Stimulated activated CD4-positive, alpha-beta T cell treated with anti-CD3 and anti-CD28 coated beads, Interleukin-2, amount 100 ng/mL, for 24 hours (primary cell): ENCODE measurements at places on chromosomes 5 and 9.

GRCh38 chr5:58326022-58326421, 133.9 kb downstream of the PLK2 start:
- no peak for DNase-seq

GRCh38 chr9:124351672-124352468, 63.4 kb downstream of the PSMB7 start:
- DNase-seq, result no peak

DNA sequence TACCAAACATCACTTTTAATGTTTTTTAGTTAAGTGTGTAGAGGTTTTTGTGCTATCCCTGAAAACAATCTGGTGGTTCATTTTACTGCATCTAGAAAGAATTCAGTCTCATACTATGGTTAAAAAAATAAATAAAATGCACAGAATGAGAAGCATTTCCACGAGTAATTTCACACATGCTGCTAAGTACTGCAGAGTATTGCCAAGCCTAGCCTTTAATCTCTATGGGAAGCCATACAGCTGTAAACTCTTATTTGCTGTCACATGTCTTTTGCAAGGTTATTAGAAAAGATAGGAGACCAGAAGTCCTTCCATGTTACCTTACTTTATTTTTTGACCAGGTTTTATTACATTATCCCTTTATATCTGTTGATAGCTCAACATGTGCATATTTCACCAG, 37.6 kb upstream of the MAN2A1 start:
- DNase-seq, result no peak

DNA sequence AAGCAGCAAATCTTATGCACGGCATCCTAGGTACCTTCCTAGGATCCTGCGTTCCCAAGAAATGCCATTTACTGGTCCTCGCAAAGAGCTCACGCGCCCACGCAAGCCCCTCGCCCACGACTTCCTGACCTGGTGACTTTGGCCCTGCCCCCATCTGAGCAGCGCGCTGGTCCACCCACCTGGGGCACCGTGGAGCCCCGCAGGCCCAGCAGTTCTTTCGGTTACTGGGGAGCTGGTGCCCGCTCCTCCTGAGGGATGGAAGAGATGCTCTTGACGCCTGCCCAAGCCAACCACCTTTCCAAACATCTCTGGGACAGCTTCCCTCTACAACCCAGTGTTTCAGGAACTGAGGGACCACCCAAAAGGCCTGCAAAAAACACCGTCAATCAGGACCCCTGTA, 16.7 kb downstream of the EQTN start:
- no peak for DNase-seq

DNA sequence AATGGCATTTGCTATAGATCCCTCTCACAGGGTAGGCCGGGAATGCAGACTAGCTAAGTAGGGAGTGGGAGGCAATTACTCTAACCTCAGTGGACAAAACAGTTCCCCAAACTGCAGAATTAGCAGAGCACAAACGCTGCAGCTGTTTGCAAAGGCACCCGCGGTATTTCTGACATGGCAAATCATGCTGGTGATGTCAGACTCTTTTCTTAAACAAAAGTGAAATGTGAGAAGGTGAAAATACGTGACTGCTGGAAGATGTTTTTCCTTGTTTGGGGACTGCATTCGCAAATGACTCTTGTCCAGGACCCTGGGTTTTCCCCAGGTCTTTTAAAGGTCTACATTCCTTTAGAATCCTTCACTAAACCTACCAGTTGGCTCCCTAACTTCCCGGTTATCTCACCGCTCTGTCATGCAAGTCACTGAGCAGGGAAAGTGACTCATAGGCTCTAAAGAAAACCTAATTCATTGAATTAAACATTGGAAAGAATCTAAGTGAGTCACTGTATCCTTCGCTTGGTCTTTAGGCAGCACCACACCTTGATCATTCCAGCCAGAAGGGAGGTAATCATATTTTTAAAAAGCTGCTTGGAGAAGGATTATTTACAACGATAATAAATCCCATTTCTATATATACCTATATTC, 91.5 kb upstream of the DNAH5 start:
- no peak for DNase-seq

DNA sequence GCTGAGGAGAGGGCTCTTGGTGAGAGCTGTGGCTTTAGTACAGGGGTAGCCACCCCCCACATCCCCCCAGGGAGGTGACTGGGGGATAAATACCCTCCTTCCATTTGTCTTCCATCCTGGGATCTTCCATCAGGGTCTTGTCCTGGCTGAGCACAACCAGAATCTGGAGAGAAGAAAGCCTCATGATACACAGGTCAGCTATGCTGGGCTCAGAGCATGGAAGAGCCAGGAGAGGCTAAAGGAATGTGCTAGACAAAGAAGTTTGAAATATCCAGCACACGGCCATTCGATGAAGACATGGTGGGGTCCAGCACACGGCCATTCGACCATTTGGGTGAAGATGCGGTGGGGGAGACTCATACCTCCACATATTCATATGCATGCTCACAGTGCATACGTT, 30.0 kb downstream of the ROPN1L start:
- DNase-seq, result no peak

DNA sequence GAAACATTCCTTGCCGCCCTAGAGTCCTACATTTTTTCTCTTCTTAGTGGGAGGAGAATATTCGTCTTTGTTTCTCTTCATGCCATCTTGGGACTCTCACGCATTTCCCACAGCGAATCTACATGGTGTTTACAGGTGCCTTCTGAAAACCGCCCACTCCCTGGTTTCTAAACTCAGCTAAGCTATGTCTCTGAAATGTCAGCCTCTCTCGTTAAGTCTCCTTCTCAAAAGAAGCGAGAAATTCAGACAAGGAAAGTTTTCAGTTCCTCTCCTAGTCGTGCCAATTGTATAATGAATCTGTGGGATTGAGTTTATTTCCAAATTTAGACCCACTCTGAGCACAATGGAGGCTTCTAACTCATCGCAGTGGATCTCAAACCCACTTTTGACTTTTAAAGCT, 186.8 kb upstream of the NFIB start:
- DNase-seq, result no peak

DNA sequence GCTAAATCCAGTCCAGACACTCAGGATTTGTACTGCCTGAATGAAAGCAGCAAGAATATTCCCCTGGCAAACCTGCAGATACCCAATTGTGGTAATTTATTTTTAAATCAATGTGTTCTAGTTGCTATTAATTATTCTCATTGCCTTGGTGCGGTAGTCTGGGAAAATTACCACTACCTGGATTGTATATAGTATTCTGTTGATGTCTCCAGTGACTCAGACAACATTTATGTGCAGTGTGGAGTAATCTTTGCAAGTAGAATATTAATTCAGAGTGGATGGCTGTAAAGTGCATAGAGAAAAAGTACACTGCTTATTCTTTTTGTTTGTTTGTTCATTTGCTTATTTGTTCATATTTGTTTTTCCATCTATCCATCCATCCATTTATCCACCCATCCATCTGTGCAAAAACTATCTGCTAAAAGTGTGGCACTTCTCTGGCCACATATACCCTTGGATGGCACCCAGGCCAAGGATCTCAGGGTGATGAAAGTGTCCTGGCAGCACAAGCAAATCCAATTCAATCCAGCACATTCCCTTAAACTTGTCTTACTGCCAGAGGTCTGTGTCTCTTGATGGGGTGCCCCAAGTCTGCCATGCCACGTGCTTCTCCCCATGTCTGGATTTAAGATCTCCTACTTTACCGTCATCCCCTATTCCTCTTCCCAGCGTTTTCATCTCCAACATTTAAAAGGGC, 41.3 kb downstream of the NTRK2 start:
- DNase-seq, result no peak

GRCh38 chr5:82664732-82665131, 386.6 kb upstream of the RPS23 start:
- DNase-seq, result no peak

DNA sequence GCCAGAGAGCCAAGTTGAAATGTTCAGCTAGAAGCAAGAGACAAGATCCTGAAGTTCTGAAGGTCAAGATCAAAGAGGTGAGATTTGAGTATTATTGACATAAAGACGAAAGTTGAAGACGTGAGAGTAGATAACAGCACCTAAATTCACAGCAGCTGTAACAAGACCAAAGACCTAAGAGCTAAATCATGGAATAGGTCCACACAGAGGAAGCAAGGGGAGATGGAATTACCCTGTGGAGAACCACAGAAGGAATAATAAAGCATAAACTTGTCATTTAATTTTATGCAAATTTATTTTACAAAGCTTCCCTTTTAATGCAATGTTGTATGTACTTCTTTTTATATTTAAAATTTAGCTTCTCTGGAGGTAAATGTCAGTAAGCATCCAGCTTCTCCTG, 523.7 kb downstream of the NR2F1-AS1 start:
- no peak for DNase-seq

GRCh38 chr5:41087461-41087860, 16.3 kb upstream of the MROH2B start:
- DNase-seq, result no peak

GRCh38 chr5:136226401-136226800, 33.4 kb upstream of the SMIM32 start:
- no peak for DNase-seq

GRCh38 chr5:91125916-91126315, 257.2 kb downstream of the ARRDC3 start:
- no peak for DNase-seq

DNA sequence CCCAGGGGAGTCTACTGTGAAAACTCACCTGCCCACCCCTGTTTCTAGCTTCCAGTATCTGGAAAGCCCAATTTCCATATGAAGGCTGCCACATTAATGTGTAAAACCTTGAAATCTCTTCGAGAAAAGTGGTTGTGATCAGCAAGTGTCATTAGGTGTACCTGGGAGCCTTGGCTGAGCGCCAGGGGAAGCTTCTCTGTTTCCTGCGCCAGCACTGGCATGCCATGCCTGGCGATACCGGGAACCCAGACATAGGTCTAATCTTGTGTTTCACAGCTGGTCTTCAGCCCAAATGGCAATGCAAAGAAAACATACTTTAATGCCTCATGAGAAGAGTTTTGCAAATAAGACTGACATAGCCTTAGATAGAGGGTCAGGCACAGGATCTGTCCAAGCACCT, 101.6 kb downstream of the TENT4A start:
- no peak for DNase-seq

GRCh38 chr5:77360381-77360780, 131.7 kb downstream of the WDR41 start:
- no peak for DNase-seq
